ENCODE measurements at places on chromosomes 11 and 22.

DNA sequence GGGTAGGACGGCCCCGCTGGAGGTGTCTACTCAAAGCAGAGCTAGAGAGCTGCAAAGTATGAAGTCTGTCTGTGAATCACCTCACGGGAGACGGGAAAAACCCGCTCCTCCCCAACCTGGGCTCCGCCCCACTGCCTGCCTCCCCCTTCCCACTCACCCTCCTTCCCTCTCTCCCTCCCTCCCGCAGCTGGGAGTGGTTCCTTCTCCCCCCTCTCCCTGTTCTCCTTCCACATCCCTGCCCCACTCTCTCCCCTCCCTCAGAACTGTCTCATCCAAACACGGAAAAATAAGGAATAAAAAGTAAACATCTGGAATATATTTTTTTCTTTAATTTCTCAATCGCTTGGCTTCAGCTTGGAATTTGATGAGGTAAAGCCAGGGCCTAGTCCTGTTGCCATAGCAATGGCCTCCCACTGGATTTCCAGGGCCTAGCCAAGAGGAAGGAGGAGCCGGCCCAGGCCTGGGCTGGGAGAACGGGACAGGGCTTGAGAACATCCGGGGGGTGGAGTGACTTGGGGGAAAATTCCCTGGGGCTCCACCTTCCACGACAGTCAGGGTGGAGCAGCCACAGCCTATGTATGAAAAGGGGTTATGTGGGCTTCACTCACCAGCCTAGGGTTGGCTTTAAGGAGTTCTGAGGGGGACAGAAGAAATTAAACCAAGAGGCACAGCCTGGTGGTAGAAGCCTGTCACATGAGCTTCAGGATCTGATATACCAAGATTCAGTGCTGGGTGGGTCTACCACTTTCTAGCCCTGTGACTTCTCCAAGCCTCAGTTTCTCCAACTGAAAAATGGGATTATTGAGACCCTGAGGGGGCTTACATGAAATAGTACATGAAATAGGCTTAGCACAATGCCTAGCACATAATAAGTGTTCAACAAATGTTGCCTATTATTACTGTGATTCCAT is 2.2 kb downstream of the TNKS1BP1 start:
- peak; percentile 97 for DNase-seq

DNA sequence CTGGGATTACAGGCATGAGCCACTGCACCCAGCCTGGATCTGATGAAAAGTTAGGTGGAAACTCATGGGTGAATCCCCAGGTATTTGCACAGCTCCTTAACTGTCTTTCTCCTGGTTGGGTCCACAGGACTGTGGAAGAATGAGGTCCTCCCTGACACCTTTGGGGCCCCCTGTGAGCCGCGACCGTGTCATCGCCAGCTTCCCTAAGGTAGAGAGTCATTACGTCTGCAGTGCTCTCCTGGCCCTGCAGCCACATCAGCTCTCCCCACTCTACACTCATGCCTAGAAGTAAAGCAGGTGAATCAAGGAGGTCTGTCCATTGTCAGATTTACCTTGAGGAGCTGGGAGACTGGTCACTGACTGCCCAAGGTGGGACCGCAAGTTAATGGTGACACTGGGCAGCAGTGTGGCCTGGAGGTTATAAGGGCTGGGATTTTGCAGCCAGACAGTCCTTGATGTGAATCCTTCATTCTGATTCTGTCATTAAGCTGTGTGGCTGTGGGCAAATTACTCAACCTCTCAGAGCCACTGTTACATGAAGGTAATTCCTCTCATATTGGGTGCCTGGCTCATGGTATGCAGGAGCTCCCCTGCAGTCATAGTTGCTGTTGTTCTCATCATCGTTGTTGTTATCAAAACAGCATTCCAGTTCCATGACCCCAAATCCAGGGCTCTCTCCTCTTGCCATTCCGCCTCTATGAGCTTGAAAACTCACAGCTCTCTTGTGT is 1.4 kb downstream of the RAB36 start:
- DNase-seq: no peak

GRCh38 chr11:10823152-10823579 is 14.4 kb upstream of the EIF4G2 start:
- no peak for DNase-seq

GRCh38 chr11:8059571-8060011 is 21.4 kb upstream of the TUB start:
- DNase-seq: no peak

- no peak for DNase-seq
Observed at GRCh38 chr22:43553451-43554258, 141.8 kb downstream of the MPPED1 start.

GRCh38 chr11:119975561-119976152 is 162.3 kb downstream of the TRIM29 start:
- DNase-seq: no peak

DNA sequence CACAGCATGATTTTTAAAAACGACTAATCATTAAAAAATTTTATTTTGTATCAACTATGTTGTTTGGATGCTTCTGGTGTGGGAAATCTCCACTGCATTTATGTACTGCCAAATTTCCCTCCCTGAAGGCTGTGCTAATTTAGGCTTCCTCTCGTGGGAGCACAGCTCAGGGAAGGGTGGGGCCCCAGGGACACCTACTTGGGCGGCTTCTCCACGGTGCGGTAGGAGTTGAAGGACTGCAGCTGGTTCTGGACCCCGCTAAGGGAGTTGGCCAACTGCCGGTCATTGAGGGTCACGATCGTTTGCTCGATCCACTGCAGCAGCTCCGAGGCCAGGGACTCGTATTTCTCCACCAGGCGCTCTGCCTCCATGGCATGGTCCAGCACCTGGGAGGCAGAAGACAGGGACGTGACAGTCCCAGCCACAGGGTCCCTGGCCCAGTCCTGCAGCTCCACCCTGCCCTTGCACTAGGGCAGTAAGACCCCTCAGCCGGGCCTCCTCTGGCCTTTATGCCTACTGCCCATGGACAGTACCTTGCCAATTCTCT is 18.6 kb downstream of the SPTBN2 start:
- no peak for DNase-seq

GRCh38 chr22:39517470-39517869 is 2.9 kb upstream of the ATF4 start:
- no peak for DNase-seq

- no peak for DNase-seq
Observed at GRCh38 chr11:44608651-44608990, 43.2 kb downstream of the CD82 start.

DNA sequence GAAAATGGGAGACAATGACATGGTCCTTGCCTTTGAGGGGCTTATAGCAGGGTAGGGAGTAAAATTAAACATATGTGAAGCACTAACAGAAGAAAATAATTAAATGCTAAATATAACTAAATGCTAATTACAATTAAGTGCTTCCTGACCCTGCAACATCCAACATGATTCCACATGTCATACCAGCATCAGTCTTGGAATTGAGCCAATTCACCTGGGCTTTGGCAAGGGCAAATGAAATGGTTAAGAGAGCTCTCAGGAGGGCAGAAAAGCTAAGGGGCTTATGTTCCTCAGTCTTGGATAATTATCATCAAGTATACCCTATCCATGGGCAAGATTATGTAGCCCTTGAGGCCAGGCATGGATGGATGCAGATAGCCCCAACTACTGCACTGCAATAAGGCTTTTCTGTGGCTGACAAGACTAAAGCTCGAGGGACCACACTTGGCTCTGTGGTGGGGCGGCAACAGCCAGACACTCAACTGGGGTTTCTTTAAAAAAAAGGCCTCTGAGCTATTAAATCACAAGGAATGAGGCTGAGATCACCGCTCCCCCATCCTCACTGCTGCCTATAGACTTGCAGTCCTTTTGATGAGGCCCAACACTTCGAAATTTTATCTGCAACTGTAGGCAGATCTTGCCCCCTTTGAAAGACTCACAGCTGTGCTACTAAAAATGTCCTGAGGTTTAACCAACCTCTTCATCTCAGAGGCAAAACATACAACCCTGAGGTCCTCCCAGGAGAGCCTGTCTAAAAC is 39.0 kb downstream of the IL18BP start:
- no peak for DNase-seq

- no peak for DNase-seq
Observed at GRCh38 chr11:45173064-45173463, 26.6 kb downstream of the PRDM11 start.

GRCh38 chr11:116790167-116791001 is 1.3 kb downstream of the APOA5 start:
- DNase-seq: no peak

GRCh38 chr11:30197869-30198268 is 32.9 kb upstream of the FSHB start:
- DNase-seq: no peak

DNA sequence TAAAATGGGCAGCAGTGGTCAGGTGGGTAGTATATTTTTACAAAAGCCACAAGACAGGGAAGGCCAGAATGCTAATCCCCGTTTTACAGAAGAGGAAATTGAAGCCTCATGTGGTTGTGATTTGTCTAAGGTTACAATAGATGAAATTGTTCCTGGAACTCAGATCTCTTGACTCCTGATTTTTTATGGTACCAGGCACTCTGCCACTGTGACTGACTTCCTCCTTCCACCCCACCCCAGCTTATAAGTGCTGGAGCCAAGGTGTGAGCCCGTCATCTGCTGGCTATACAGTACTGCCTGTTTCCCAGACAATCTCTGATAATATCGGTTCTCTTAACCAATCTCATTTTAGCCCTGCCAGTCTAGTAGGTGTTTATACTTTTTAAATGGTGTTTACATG is 1.9 kb downstream of the SLC5A1 start:
- no peak for DNase-seq

- DNase-seq: no peak
Observed at GRCh38 chr11:124788521-124788920, 11.7 kb downstream of the MSANTD2 start.

GRCh38 chr22:38971202-38971601 is 10.9 kb upstream of the APOBEC3B start:
- DNase-seq: no peak

GRCh38 chr11:34218067-34218466 is 112.6 kb downstream of the NAT10 start:
- no peak for DNase-seq

GRCh38 chr11:102806296-102806695 is 8.3 kb upstream of the MMP1 start:
- DNase-seq: no peak

- DNase-seq: no peak
Observed at GRCh38 chr11:119486691-119487259, 63.8 kb upstream of the THY1 start.

DNA sequence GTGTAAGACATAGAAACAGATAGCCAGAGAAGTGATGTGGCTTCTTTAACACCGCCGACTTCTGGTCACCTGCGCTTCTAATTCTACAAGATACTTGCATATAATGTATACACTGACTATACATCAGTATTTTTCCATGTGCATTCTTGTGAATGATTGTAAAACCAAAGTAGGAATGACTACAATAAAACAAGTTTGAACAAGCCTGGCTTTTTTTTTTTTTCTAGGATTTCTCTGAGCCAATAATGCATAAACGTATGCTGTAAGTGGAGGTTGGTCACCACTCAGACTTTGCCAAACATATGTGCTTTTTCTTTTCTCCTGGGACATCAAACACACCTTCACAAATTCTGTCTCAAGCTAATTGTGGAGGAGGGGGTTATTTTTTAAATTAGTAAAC is 237.8 kb upstream of the KIRREL3 start:
- no peak for DNase-seq

DNA sequence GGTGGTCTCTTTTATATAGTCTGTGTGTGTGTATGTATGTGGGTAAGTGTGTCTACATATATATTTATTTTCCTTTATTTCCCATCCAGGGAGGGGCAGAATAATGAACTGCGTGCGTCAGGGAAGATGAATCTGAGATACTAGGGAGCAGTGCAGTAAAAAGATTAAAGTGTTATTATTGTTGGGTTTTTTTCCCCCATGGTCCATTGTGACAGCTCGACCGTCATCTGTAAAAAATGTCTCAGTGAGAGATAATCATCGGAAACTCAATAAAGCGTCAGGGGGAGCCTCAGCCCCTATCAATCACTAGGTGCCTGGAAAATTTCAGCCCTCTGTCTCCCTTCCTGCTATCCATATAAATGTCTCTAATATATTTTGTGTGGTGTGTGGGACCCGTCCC is 64.6 kb downstream of the CLPB start:
- no peak for DNase-seq

DNA sequence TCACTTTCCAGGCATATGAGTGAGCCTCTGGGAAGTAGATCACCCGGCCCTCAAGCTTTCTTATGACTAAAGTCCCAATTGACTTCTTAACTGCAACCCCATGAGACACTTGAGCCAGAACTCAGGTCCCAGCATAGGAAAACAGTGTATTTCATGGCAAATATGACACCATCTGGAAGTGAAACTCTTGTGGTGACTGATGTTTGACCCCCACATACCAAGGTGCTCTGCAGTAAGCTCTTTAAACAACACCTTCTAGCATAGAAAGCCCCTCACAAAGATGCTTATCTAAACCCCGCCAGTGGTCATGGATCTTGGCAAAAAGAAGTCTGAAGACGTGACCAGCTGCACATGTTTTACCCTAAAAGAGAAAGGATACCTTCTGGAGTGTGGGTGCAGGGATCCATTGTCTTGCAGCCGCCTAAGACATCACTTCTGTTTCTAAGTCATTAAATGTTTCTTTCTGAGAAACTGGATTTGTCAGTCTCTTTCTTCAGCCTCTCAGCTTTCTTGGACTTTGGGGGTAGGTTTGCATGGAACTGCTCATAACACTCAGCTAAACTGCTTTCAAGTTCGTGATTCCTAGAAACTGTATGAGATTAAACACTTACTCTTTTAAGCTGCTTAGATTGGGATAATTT is 7.4 kb upstream of the PELI3 start:
- DNase-seq: no peak

DNA sequence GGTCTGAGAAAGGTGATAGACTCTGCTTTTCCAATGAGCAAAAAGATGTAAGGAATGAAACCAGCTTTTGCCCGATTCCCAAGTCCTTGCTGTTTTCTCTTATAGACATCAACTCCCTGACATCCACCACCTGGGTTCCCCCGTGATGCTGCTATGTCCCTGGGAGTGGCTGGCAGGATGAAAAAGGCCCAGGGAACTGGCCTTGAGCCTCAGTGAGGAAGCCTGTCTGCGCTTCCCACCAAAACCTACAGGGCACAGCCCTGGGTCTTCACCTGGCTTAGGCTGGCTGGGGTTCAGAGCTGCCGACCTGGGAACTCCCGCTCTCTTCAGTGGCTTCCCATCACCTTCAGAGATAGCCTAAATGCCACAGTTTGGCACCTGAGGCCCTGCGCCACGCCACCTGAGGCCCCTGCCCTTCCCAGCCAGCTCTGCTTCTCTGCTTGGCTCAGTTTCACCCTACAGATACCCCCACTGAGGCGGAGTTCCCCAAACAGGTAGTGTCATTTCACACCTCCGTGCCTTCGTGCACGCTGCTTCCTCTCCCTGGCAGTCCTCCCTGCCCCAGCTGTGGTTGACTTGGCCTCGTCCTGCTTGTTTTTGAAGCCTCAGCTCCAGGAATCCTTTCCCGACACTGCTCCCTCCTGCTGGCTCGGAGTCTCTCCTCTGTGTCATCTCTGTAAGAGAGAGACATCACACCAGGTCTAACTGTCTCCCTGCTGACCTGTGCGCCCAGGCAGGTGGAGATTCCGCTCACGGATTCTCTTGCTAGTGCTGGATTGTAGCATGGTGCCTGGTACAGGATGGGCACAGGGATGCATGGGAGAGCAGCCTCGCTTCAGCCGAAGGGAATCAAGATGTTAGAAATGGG is 10.7 kb downstream of the SLC37A2 start:
- no peak for DNase-seq
